ENCODE measurements at places on chromosomes 7 and 10.

GRCh38 chr10:63713191-63714144 lies 192.3 kb downstream of the REEP3 start:
- DNase-seq: no peak

GRCh38 chr7:5231811-5232484 lies 41.9 kb downstream of the WIPI2 start:
- no peak for DNase-seq

GRCh38 chr7:134789967-134790685 lies 10.7 kb downstream of the CALD1 start:
- DNase-seq: no peak

- no peak for DNase-seq
Measured at GRCh38 chr7:116195451-116195850, 14.9 kb upstream of the TES start.

DNA sequence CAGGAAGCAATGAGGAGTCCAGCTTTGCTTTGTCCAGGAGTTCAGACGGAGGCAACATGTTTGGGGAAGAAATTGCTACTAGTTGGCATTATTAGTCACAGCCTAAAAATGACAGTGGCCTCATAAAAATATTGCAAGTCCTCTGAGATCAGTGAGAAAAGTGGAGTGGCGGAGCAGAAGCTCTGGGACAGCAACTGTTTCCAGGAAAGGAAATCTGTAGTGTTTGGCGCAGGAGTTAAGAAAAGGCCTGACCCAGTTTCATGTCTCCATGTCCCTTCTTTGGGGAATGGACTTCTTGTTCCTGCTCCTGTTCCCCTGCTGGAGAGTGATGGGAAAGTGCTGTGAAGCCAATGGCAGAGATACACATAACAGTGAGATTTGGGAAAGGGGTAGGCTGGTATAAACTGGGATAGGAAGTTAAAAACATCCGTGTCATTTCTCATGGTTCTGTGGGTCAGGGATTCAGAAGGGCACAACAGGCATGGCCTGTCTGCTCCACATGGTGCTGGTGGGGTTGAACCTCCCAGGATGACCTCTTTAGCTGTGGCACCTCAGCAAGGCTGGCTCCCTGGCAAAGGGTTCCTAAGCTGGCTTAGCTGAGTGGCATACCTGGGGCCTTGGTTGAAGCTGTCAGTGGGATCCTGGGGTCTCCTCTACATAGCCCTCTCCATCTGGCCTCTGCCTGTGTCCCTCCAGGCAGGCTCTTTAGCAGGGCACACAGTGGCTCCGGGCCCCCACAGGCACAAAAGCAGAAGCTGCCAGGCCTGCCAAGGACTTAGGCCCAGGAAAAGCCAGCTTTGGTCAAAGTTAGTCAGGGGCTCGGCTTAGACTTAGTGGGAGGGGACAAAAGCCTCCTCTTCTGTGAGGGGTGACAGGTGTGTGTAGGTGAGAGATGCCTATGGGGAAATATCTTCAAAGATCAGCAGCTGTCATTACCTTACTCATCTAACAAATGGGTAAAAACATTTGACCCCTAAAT lies 77.7 kb downstream of the WDFY4 start:
- DNase-seq: no peak

GRCh38 chr7:114889646-114890285 lies 32.1 kb upstream of the MDFIC start:
- no peak for DNase-seq

- no peak for DNase-seq
Measured at GRCh38 chr10:89346405-89347254, 18.8 kb downstream of the IFIT3 start.

DNA sequence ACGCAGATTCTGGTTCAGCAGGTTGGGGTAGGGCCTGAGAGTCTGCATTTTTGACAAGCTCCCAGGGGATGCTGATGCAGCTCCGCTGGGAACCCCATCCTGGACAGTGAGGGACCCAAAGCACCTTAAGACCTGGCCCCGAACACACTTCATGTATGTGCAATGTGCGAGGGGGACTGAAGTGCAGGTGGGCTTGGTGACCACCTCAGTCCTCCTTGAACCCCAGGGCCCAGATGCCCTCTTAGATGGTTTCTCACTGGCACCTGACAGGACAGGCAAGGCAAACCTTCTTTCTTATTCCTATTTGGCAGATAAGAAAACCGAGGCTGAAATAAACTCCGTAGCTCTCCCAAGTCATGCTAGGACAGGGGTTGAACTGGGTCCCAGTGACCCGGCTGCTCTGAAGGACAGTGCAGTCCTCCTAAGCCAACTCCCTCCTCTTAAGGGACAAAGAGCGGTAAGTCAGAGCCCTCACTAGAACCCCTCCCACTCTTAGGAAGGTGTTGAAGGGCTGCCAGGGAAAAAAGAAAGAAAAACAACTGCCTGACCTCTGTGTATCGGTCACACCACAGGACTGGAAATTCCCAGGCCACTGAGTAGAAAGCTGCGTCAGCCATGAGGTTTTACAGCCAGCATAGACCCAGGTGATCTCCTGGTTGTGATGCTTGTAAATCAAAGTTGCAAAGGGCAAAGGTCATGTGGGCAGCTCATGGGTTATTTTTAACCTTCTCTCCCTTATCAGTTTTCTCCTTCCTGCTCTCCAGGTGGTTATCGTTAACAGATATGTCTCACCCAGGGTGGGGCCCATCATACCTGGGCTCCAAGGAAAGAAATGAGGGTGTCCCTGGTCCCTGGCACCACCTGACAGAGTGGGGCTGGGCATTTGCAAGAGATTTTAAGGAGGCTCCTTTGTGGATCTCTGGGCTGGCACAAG lies 90.9 kb upstream of the SMNDC1 start:
- no peak for DNase-seq

DNA sequence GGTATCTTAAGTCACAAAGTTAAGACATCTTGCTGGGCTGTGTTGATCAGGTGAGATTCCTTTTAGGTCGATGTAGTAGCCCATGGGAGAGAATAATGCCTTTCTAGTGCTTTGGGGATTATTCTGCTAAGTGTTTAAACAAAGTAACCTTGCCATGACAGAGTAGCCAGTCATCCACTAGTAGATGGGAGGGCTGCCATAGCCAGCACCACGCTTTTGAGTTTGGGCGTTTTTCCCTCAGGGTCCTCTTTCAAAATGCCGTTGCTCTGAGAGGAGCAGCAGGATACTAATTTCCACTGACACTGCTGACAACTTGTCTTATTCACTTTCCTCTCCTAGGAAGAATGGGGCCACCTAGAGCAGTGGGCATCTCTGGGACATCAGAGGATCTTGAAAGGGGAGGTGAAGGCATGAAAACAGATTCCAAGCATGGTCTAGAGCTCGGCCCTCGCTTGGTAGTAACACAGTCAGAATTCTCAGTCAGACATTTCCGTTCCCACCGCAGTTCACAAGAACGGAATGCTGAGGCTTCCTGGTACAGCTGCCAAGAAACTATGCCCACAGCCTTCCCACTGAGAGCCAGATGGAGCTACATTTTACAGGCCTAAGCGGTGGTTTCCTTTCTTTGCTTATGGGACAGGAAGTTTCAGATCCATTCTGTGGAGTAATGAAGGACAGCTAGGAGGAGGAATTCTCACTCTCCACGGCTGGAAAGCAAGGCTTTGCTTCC lies 15.3 kb upstream of the RSU1 start:
- DNase-seq: no peak

DNA sequence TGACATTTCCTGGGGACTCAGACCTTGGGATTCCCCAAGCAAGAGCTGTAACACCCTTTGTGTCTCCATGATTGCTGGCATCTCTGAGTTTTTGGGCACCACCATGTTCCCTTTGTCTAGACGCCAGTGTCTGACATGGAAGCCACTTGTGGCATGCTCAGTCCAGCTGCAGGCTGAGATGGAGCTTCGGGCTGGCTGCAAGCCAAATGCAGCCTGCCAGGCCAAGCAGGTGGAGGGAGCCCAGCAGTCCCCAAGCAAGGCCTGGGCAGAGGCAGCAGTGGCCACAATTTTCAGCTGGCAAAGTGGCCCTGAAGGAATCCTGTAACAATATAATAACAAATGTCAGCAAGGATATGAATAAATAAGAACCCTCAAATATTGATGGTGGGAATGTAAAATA lies 86.2 kb upstream of the ABCB5 start:
- no peak for DNase-seq

DNA sequence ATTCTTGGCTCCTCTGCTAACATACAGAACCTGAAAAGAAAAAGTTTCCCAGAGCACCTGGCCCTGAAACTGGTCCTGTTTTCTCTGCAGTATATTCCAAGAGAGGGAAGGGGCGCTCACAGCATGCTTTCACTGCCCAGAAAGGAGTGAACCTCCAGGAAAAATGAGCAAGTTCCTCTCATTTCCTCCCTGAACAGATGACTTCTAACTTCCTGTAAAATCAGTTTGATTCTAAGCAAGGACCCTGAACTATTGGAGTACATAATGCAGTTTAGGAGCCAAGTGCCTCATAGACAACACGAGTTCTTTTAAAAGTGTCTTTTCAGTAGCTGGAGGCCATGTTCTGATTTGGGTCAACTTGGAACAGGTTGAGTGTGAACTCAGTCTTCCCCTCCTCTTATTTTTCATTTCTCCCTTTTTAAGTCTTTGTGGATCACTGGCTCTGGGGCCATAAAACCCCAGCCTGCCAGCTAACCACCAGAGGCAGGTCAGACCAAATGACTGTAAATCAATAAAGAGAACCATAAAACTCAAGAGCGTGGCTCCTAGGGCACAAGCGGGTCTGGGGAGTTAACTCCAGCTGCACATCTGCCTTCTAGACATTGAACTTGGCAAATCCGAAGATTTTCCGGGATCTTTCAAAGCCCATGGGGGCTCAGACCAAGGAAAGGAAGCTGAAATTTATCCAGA lies 5.9 kb upstream of the LRRC18 start:
- DNase-seq: no peak

GRCh38 chr10:90162271-90162853 lies 461.0 kb downstream of the KIF20B start:
- DNase-seq: no peak

Data from stimulated activated CD4-positive, alpha-beta T cell treated with anti-CD3 and anti-CD28 coated beads, Interleukin-12 subunit alpha, Interleukin-12 subunit beta, amount 100 ng/mL, for 24 hours (primary cell).